ENCODE measurements at places on chromosomes 5 and 9. TPM values are rescaled to one million over a fixed set of nuclear protein-coding genes. Genes with fewer than 3 reads are reported as not detected.

Gene FOXI1
- total RNA-seq, result 4.7 TPM

Gene TTC16
- not detected for total RNA-seq

Gene PCDHGA11
- 8.2 TPM for total RNA-seq

Gene CCDC192
- not detected for total RNA-seq

Gene SPAG8
- total RNA-seq, result 1.7 TPM

Gene SLC24A2
- 0.88 TPM for total RNA-seq

Gene TBC1D13
- total RNA-seq, result 30.5 TPM
